ENCODE measurements at places on chromosomes 4 and X.

- no peak for DNase-seq
Measured at GRCh38 chr4:141810712-141811375, 174.5 kb downstream of the IL15 start.

GRCh38 chr4:168143601-168144000, 51.3 kb downstream of the ANXA10 start:
- DNase-seq, result no peak

- no peak for DNase-seq
Measured at GRCh38 chrX:106484233-106484632, 127.5 kb upstream of the RADX start.

- DNase-seq, result no peak
Measured at GRCh38 chr4:69518538-69519198, 23.0 kb upstream of the UGT2B4 start.

DNA sequence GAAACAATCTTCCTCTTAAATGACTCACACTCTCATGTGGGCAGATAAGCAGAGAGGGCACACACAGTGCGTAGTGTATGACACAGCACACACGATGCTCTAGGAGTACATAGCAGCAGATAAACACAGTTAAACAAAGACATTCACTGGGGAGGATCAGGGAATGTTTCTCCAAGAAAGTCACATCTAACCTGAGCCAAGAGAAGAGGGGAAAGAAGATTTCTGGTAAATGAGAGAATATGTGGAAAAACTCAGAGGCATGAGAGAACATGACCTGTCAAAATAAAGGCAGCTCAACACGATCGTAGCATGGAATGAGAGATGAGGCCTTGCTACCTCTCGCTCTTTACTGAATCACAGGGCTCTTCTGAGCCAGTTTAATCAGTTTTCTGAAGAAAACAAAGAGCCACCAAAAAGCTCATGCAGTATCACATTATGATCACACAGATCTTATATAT, 251.0 kb downstream of the ANK2 start:
- no peak for DNase-seq

DNA sequence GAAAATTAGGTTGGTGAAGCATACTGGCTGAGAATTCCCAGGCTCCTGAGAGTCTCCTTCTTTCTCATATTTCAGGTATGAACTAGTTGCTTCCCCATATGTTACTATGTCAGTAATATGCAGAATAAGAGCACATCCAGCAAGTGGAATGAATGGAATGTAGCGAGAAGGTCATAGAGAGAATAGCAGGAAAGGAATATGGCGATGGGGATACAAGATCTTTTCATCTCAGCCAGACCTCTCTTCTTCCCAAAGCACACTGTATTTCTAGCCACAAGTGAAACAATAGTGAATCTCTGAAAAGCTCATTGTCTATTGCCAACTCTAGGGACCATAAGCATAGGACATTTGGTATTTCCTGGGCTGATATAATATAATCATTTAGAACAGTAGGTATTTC, 54.6 kb upstream of the MMAA start:
- DNase-seq, result no peak

DNA sequence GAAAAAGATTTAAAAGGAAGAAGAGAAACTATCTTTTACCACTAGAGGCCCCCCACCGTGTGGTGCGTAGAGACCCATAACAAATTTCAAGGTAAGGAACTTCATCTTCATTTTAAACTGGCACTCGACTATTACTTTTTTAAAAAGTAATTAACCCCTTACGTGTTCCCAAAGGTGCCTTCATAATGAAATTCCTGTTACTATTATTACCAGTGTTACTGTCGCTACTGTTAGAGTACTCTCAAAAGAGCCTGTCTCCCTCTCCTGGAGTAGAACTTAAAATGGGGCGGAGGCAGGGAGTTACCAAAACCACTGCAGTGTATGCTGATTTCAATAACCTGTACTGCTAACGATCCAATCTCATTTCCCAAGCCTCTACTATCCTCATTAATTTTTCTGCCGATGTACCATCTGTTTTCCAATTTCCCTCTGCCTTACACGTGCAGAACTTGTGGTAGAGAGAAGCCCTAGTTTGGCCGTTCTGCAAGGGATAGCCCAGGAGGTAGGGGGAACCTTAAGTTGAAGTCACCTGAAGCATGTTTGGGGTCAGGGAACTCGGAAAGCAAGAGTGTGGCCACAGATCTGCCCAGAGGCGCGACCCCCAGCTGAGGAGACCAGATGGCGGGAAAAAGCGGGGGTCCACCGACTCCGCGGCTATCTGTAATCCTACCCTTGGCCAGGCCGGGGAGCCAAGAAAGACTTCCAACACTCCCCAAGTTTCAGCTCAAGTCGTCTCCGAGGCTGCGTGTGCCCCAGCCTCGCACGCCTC, 720 bp upstream of the STK26 start:
- DNase-seq, result no peak

- no peak for DNase-seq
Measured at GRCh38 chr4:172352356-172352755, 539.2 kb downstream of the GALNTL6 start.

- DNase-seq, result no peak
Measured at GRCh38 chrX:145751943-145752342, 65.7 kb upstream of the SLITRK2 start.

GRCh38 chrX:141468940-141469339, 115.6 kb downstream of the SPANXA1 start:
- no peak for DNase-seq

GRCh38 chr4:95106408-95106928, 348.7 kb downstream of the BMPR1B start:
- no peak for DNase-seq

DNA sequence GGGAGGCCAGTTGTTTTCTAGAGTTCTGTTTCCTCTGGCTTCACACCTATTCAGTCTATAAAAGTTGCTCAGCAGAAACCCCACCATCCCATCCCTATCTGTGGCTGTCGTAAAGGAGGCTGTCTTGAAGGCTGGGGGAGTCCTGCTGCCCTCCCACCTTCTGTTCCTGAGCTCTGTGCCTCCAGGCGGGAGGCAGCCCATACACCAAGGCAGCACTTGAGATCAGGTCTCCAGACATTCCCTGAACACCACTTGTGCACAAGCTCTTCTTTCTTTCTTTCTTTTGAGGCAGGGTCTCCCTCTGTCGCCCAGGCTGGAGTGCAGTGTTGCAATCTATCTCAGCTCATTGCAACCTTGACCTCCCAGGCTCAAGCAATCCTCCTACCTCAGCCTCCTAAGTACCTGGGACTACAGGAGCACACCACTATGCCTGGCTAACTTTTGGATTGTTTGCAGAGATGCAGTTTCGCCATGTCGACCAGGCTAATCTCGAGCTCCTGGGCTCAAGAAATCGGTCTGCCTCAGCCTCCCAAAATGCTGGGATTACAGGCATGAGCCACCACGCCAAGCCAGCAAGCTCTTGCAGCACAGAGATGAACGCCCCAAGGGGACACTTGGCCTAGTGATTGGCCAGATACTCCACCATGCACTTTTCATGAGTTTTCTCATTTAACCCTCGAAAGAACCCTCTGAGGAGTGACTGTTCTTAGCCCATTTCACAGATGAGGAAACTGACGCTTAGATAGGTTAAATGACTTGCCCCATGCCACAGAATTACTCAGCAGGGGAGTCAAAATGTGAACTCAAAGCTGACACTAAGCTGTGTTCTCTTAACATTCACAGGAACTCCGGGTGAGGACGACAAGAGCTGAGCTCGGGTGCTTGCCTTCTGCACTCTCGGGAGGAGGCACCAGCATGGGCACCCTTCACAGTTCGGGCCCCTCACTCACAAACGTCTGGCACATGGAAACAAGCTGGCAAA, 55.8 kb upstream of the ENPP6 start:
- DNase-seq, result no peak

DNA sequence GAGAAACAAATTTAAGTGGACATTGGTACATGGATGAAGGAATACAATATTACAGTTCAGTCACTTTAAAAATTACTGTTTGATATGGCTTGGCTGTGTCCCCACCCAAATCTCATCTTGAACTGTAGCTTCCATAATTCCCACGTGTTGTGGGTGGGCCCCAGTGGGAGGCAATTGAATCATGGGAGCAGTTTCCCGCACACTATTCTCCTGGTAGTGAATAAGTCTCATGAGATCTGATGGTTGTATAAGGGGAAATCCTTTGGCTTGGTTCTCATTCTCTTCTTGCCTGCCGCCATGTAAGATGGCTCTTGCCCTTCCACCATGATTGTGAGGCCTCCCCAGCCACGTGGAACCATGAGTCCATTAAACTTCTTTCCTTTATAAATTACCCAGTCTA, 804.2 kb upstream of the FRG1 start:
- no peak for DNase-seq

- DNase-seq, result no peak
Measured at GRCh38 chr4:112247021-112247420, 15.4 kb downstream of the AP1AR start.

- no peak for DNase-seq
Measured at GRCh38 chr4:97496298-97496873, 646.9 kb downstream of the STPG2 start.

DNA sequence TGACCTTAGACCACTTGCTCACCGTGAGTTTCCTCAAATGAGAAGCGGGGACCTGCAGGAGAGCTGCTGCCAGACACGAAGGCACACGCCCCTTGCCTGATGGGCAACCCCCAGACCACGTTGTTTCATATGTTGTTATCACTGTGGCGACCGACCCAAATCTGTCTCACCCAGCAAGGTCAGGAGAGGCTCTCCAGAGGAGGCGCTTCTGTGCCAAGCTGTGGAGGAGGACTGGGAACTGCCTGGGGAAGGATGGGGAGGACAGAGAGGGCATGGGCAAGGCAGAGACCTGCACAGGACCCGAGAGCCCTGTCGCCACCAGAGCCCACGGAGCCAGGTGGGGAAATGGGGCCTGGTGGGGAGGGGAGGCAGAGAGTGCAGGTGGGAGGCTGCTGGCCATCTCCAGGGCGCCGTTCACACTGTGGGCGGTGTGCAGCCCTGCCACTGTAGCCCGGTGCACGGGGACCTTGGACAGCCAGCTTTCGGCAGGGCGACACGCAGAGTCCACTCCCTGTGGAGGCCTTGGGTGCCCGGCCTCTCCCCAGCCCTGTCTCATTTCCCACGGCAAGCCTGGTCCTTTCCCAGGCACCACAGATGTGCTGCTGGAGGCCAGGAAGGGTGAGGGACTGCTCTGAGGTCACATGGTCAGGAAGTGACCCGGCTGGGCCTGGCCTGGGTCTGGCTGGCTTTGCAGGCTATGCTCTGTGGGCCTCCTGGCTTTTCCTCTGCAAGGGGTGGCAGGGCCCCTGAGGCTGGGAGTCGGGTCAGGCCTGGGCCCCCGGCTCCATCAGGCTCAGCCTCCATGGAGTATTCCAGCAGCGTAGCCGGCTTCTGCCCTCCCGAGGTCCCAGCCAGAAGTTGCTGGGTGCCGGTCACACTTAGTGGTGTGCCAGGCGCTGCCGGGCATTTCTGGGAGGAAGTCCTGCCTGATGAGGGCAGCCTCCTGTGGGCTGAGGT, 3.2 kb downstream of the HTRA3 start:
- no peak for DNase-seq

DNA sequence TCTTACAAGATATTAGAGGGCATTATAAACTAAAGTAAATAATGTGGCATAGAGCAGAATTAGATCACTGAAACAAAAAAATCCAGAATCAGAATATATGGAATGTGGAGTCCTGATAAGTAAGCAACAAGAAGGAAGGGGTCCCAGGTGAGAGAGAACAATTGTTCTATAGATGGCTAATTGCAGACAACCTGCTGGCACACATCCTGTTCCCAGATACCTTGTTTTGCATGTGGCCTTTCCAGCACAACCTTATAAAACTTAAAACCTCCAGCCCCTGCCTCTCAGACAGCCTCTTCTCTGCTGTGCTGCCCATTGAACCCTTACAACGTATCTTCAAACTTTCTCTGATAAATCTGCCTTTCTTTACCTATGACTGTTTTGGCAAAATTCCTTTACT, 4.7 kb upstream of the ZNF674 start:
- no peak for DNase-seq

- no peak for DNase-seq
Measured at GRCh38 chrX:19410259-19410658, 66.5 kb downstream of the PDHA1 start.

DNA sequence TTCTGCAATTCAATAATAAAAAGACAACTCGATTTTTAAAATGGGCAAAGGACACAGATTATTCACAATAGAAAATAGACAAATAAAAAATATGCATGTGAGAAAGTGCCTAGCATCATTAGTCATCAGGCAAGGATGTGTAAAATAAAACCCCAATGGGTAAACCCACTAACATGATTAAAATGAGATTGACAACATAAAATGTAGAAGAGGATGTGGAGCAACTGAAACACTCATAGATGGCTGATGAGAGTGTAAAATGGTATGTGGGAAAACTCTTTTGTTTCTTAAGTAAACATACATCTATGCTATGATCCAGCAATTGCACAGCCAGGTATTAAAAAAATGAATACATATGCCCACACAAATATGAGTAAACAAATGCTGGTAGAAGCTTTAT, 177.6 kb downstream of the IQCM start:
- no peak for DNase-seq

DNA sequence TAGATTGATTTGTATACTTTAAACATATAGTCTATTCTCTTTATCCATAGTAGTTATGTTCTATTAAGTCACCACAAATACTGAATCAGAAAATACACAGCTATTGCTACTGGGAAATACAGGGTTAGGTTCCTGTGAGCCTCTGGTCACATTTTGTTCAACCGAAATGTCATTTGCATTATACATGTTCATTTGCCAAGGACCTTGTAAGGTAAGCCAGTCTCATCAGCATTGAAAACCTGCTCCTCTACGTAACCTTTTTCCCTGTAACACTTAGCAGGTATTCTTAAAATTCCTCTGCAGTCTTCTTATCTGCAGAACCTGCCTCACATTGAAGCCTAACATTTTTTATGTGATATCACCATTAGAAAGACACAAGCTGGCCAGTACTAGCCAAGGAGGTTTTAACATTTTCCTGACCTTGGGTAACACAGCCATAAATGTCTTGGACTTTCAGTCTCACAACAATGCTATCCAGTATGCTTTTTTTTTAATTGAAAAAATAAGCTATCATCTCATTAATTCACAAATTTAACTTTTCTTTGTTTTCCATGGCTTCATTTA, 765.7 kb upstream of the IGFBP7 start:
- no peak for DNase-seq

DNA sequence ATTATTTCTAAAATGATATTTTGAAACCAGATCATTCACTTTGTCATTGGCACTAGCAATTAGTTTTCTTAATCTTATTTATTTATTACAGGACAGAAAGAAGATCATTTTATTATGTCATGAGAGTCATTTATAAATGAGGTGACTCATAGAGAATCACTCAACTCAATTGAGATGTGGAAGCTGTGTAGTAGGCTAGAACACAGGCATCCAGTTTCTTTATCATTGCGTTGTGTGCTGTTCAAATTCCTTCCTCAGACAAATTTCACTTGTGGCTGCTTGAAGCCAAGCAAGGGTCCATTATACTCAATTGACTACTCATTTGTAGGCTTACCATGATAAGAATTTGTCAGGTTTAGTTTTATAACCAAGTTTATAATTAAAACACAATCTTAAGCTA, 87.6 kb downstream of the MRPL1 start:
- DNase-seq, result no peak

DNA sequence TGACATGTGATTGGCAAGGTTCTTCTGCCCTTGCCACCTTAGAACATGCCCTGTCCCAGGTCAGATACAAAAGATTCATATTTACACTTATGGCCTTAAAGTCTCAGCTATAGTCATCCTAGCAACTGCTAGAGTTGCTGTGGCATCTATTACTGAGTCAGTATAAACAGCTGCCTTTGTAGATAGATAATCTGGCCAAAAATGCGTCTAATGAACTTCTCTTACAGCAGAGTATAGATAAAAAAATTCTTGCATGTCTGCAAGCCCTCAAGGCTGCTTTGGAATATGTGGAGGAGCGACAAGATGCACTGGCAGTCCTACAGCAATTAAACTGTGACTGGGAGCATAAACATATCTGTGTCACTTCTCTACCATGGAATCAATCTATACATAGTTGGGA, 1209.7 kb upstream of the PABPC4L start:
- DNase-seq, result no peak

All from NCI-H2171 (cell line).